Effector memory CD8-positive, alpha-beta T cell (primary cell): ENCODE measurements at places on chromosomes 11 and 22.

DNA sequence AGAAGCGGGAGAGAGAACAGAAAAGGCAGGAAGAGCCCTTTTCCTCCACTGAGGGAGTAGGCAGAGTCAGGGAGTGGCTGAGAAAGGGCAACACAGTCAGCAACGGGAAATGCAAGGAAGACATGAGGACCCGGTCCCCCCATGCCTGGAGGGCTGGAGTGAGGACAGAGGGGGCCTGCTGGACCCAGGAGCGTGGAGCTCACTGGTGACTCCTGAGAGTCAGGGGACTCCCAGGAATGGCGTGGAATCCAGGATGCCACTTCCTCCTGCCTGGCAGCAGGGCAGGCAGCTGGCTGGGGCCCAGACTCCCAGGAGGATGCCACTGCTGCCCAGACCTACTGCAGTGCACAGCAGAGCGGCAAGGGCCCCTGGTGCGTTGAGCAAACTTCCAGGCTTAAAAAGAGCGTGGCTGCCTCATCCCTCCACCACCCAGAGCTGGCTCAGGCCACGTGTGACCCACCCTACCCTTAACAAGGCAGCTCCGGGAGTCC is 11.3 kb downstream of the C11orf21 start:
- no peak for DNase-seq

- DNase-seq: no peak
Measured at GRCh38 chr11:11083441-11083840, 225.6 kb upstream of the ZBED5 start.

DNA sequence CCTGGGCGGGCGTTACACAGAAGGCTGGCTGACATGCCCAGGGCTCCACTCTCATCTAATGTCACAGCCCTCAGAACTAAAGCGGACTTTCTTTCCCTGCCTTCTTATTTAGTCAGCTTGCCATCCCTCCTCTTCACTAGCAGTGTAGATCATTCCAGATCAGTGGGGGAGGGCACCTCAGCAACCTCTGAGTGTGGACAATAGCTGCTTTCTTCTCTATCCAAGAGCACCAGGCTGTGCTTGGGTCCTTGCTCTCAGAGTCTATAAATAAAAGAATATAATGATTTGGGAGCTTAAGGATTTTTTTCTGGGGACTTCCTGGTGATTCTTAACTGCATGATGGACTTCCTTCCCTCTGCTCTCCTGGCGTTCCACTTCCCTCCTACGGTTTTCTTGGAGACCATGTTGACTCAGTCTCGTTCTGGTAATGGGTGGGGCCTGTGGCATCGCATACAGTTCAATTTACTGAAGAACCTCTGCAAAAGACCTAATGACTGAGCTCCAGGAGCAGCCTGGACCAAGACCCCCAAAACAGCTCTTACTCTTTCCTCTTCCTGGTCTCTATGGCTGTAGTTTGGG is 2.9 kb upstream of the HMBS start:
- no peak for DNase-seq

DNA sequence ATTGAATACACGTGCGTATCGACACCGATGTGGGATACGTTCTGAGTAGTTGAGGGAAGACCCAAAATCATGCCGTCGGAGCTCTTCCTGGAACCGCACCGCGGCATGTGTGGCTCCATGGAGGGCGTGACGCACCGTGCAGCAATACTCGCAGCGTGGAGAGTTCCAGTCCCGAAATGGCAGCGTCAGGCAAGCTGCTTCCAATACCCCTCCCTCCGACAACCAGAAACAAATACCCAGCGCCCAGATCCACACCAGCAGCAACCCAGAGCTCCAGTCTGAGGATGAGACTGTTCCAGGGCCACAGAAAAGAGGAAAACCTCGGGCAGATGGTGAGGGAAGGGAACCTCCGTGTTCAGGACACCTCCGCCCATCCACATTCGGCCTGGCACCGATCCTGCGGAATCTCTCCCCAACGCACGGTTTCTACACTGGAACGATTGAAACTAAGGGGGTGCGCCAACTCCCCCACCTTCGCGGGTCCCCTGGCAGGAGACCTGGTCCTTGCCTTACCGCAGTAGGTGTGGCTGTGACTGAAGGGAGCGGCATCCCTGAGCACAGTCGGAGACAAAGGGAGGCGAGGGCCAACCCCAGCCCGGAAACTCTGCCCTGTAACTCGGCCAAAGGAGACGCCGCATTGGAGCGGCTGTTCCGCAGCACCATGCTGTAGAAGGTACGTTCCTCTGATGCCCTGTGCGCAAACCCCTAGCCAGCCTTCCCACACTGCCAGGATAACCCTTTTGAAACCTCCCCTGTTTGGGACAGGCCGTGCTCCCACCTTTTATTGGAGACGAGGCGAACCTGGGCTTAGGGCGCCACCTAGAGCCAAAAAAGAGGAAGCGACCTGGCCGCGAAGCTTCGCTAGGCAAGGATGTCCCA is 28.2 kb downstream of the DBX1 start:
- DNase-seq: peak; percentile 30

- DNase-seq: no peak
Measured at GRCh38 chr11:2316169-2316962, 14.6 kb downstream of the TSPAN32 start.

- DNase-seq: no peak
Measured at GRCh38 chr11:72613977-72614376, 60.2 kb downstream of the PDE2A start.

DNA sequence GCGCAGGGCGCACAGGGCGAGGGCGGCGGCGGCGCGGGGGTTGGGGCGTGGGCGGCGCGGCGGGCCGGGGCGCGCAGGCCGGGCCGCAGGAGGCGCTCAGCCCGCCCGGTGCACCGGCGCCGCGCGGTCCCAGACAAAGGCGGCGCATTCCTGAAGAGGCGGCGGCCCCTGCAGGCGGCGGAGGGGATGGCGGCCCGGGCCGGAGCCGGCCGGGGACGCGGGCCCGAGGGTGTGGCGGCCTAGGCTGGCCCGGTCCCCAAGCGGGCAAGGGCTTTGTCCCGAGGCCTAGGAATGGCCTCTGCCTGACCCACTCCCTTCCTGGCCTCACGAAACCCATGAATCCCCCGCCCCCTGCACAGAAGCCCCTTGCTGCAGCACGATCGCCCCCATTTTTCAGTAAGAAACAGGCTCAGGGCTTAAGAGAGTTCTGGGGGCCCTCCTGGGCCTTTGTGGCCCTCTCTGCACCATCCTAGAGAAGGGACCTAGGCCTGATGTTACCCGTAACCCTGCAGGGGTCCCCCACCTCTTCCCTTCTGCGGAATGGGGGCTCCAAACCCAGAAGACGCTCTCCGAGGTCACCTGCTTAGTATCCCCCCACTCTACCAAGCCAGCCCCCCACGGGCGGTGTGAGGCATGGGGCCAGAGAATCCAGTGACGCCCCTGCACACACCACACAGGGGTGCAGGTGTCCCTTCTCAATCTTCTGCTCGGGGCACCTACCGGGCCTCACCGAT is at the start of gene RTN4R:
TSS of gene RTN4R (minus strand) at position 40 of the 734 bp plus-strand sequence. CDS start 226 bp downstream, outside the sequence.
- DNase-seq: peak; percentile 58

GRCh38 chr11:119166368-119167076 is 2.0 kb upstream of the NLRX1 start:
- no peak for DNase-seq

GRCh38 chr22:31187627-31188026 is 24.5 kb upstream of the LIMK2 start:
- DNase-seq: no peak

DNA sequence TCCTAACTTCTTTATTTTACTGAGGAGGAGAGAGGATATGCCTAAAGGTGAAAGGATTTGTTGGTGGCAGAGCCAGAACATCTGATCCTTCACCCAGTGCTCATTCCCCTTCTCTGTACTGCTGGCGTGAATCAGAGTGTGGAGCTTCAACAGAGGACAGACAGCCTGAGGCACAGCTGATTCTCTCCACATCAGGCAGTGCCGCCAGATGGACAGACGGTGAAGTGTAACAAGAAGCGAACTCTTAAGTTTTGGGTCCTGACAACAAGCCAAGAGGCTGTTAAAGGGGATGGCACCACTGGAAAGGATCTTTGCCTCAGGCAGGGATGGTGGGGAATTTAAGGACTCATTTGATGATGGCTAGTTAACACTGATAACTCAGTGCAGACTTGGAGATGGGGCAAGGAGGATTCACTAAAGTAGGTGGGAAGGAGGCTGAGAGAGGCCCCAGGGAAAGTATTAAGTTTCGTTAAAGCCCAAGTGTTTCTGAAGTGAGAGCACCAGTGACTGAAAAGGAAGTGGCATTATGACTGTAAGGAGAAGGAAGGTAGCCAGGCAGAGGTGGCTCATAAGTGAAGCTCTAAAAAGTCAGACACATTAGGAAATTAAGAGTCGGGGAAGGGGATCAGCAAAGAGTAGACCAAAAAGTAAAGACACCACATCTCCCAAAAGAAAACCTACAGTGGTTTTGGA is 81.3 kb downstream of the CLPB start:
- no peak for DNase-seq

DNA sequence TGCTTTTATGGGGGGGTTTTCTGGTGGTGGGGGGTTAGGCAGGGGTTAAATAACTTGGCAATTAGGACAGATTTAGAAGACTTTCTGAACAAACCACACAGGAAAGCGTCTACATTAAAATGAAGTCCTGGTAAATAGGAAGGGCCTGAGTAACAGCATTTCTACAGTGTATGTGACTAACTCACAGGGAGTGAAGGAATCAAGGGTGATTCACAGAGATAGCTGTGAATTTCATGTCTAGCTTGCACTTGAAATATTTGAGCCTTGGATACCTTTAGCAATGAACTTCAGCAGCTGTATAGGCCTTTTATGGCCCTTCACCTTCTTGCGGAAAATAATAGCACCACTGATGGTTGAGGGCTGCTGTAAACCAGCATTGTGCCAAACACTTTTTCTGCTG is 26.1 kb upstream of the LDHA start:
- DNase-seq: no peak

GRCh38 chr11:13926981-13927380 is 35.5 kb upstream of the SPON1 start:
- DNase-seq: no peak

- no peak for DNase-seq
Measured at GRCh38 chr11:15988693-15989231, 367.6 kb downstream of the SOX6 start.

DNA sequence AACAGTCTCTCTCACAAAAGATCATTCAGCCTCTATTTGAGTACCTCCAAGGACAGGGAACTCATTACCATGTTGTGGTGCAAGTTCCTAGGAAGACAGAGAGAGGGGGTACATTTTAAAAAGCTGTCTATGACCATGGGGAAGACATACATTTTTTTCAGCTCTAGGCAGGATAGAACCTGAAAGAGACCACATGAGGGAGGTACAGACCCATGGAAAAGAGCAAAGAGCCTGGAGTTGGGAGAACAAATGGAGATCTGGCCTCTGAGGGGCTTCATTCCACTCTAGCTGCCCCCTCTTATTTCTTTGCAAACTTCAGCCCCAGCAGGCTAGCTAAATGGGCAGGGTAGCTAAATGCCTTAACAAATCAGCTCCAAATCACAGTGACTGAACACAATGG is 36.3 kb downstream of the KCNC1 start:
- DNase-seq: no peak

GRCh38 chr11:34380696-34381095 is 22.9 kb upstream of the ABTB2 start:
- no peak for DNase-seq

- no peak for DNase-seq
Measured at GRCh38 chr11:91802475-91802874, 422.1 kb upstream of the FAT3 start.

GRCh38 chr22:44112191-44112590 is 68.5 kb upstream of the PARVG start:
- no peak for DNase-seq

- DNase-seq: no peak
Measured at GRCh38 chr22:20203142-20203551, 52.3 kb upstream of the CCDC188 start.

DNA sequence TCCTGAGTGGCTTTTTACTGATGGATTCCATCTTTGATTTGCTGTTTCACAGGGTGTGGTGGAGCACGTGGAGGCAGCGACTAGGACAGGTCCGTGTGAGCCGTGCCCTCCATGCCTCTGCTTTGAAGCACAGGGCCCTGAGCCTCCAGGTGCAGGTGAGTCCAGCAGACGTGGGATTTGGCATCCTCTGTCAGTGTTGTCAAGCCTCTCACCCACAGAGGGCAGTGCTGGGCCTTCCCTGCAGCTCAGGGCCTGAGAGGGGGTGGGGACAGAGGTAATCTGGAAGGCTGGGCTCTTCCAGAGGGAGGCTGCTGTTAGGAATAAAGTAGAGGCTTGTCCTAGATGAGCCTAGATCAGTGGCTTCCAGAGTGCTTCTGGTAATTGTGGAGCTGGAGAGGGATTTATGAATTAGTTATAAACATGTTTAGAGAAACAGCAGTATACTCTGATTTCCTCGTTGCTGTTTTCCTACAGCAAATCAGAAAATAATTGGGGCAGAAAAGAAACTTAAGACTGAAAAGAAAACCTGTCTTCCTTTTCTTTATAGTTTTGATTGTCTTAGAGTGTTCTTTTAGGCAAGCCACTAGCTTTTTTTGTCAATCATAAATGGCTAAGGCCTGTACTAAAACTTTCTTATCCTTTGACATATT is 65.0 kb downstream of the SFI1 start:
- no peak for DNase-seq

- no peak for DNase-seq
Measured at GRCh38 chr11:110345743-110346142, 49.3 kb upstream of the RDX start.

GRCh38 chr22:27107824-27108223 is 450.4 kb downstream of the MIAT start:
- DNase-seq: no peak

DNA sequence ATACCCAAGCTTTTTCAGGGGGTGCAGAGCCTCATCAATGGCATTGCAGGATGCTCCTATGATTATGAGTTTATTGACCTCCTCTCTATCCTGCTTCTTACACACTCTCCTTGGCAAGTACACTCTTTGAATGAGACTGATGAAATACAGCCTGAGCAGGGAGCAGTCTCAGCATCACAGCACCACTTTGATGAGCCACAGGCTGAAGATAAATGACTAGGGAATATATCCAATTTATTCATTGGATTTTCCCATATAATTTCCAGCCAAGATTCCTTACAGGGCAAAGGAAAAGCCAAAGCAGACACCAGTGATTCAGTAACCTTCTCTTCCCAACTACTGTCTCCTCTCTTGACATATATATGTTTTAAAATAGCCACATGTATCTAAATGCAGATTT is 79.2 kb downstream of the CASP12 start:
- DNase-seq: no peak

- DNase-seq: no peak
Measured at GRCh38 chr22:47154621-47155081, 392.2 kb downstream of the TBC1D22A start.

DNA sequence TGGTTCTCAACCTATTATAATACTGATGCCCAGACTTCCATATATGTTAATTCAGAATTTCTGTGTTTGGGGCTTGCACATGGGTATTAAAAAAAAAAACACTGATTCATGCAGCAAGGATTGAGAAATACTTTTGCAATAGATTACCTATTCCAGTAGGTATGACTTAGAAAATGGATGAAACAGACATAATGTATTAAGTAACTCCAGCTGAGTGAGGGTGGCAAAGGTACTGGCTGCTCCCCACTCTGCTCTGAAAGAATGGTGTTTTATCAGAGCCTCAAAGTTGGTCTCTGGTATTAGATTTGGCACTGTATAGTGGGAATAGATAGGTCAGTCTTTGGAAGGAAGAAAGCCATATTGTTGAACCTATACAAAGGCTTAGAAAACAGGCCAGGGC is 234.3 kb upstream of the FOLH1 start:
- DNase-seq: no peak
